Osteoblast (primary cell): ENCODE measurements at places on chromosomes 5 and 9.

DNA sequence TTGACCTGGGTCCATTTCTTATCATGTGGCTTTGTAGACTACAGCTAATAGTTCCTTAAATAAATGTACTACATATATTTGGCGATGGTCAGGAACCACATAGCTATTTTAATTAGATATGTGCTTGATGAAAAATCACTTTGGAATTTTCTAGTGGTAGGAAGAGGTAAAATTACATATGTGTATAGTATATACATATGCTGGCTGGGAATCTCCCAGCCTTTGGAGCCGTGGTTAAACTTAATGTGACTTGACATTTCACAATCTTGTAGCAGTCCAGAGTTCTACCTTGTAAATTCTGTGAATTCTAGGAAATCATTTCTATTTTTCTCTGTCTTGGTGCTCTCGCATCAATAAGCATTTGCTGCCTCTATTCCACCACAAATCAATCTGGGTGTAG, 565.0 kb downstream of the DMRTA1 start:
- no peak for DNase-seq

DNA sequence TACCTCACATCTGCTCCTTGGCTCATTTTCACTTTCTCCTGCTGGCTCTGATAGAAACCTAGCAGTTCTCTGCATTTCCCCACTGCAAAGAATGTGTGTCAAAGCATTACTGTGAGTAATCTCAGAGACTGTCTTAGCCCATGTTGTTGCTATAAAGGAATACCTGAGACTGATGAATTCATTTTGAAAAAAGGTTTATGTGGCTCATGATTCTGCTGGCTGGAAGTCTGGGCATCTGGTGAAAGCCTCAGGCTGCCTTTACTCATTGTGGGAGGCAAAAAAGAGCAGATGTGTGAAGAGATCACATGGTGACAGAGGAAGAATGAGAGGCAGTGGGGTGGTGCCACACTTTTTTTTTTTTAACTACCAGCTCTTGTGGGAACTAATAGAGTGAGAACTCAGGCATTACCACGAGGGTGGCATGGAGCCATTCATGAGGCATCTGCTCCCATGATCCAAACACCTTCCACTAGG, 191.6 kb upstream of the CTNND2 start:
- DNase-seq = no peak

- DNase-seq = peak; percentile 25
Observed at GRCh38 chr5:1810581-1811101, 9.4 kb downstream of the NDUFS6 start.

DNA sequence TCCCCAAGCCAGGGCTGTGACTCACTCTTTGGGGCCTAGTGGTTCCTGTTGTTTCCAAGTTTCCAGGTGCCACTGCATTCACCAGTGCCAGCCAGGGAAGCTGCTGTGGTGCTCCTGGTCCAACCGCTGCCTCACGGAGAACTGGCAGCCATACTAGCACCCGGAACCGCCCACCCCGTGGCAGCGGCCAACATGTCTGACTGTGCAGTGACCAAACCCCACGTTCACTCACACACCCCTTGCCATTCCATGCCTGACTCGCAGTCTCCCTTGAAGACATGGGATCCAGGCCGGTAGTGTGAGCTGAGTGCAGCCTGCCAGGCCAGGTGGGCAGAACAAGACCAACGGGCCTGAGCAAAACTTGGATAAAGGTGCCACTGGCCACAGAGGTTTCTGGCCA, 845.0 kb upstream of the DMAC1 start:
- no peak for DNase-seq

- DNase-seq = no peak
Observed at GRCh38 chr5:162391833-162392232, 324.3 kb downstream of the GABRG2 start.

- DNase-seq = peak; percentile 97
Observed at GRCh38 chr9:130186839-130187522, 14.8 kb downstream of the NCS1 start.

GRCh38 chr5:59893429-59894227, at the start of gene PDE4D:
Gene PDE4D (minus strand): TSS chr5:59893726.
- DNase-seq = peak; percentile 96

DNA sequence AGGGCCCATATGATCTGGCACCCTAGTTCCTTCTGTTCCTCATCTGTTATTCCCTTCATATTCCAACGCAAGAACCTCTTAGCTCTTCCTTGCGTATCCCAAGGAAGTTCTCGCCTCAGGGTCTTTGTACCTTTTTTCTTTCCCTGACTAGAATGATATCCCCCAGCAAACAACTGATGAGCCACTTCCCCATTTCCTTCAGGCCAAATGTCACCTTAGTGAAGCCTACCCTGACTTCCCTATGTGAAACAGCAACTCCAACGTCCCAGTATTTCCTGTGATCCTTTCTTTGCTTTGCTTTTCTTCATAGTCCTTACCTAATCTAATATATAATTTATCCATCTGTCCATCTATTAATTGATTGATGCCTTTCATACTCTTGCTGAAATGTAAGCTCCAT, 47.9 kb downstream of the ERCC8 start:
- DNase-seq = peak; percentile 15

DNA sequence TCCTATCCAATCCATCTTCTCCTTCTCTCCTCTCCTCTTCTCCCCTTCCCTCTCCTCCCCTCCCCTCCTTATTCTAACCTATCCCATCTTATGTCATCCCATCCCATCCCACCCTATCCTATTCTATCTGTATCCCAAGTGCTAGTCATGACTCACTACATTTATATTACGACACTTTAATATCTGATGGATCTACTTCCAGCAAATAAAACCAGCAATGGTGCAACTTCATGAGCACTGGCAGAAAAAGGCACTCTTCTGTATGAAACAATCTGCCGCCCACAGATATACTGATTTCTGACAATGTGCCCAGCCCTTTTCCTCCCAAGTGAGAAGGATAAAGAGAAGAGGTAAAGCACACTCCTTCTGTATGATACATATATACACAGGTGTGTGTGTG, 86.6 kb upstream of the ANKH start:
- peak; percentile 47 for DNase-seq

DNA sequence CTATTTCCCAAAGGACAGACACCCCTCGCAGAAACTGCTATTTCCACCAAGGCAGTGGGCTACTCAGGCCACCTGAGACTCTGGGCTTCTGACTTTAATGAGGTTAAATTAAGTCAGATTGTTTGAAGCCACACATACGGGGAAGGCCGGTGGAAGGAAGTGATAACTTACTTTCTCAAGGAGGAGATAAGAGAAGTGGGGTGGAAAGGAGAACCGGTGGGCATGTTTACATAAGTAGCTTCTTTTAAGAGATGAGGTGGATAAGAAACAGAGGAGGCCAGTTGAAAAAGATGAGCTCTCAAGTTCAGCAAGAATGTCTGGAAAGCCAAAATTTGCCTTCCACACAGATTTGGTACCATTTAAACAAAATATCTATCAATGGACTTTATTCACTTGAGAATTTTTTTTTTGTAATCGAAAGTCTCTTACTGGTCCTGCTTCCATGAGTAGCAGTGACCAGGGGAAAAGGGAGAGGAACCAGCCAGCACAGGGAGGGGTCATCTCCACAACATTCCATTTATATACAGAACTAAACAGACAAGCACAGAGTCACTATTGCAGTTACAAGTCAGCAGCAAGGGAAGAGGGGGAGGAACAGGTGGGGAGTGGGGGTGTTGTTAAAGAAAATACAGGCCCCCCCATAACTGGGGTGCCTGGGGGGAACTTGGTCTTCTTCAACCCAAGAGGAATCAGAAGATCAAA, 20.0 kb downstream of the CCDC125 start:
- DNase-seq = no peak

GRCh38 chr9:121942866-121943382, 150.2 kb downstream of the TTLL11 start:
- no peak for DNase-seq

DNA sequence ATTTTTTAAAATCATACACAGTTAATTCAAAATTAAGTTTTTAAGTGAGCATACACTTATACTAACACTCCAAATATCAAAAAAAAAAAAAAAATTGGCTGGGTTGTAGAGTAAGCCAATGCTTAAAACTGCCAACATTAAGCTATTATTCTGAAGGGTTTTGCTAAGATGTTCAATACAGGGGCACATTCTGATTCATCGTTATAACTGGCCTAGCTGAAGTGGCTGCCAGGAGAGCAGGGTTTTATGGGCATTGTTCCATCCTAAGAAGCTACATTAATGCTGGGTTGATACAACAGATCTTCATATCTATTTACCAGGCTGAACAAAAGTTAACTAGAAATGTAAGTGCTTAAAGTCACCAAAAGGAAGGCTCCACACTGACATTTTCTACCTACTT, 13.4 kb downstream of the ELAVL2 start:
- DNase-seq = no peak

- no peak for DNase-seq
Observed at GRCh38 chr9:120944434-120944843, 17.8 kb upstream of the TRAF1 start.

DNA sequence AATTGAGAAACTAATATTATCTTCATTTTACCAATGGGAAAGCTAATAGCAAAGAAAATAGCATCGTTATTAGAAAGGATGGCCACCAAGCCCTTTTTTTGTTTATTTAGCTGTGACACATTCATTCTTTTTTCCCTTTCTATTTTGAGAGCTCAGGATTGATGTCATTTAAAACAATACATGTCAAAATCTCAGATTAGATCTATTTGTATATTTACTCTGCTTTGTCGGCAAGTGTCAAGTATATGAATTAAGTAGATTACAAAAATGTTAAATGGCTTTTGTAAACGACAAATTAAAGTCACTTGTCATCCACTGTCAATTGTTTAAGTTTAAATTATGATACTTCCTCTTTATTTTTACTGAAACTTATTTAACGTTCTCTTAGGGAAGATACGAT, 118.9 kb downstream of the PAM start:
- no peak for DNase-seq

- no peak for DNase-seq
Observed at GRCh38 chr5:125160787-125161502, 414.5 kb upstream of the ZNF608 start.

DNA sequence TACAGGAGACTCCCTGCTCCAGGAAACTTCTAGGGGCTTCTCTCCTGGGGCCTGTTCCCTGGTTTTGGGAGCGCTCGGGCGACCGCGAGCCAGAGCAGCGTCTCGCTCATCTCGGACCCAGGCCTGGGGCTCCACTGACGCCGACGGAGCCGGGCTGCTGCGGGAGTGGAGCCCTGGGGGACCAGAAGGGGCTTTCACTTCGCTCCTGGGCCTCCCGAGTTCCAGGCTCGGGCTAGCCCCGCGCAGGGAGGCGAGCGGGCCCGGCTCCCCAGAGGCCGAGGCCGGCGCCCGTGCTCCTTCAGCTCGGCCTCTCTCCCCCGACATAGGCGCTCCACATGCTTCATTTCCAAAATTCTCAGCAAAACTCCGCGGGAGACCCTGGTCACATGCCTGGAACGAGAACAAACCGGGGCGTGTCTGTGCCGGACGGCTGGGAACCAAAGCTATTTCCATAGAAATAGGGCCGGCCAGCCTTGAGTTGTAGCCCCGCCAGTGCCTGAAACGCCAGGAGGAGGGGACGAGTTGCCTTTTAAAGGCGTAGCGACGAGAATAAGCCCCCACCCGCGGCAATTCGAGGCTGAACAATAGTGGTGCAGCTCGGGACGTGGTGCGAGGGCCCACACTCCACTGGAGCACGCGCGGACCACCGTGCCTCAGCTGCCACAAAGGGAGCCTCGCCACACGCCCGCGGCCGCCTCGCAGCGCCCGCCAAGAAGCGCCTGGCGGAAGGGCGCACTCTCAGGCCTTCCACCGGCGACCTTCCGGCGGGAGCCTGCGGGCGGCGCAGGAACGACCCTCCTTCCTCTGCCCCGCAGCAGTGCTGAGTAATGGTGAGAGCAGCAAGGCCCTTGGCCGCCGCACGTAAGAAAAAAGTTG, 1.1 kb upstream of the G3BP1 start:
- peak; percentile 91 for DNase-seq

- peak; percentile 62 for DNase-seq
Observed at GRCh38 chr9:715743-716400, 125.6 kb upstream of the DMRT1 start.

- DNase-seq = no peak
Observed at GRCh38 chr5:53335115-53335514, 145.3 kb upstream of the FST start.

DNA sequence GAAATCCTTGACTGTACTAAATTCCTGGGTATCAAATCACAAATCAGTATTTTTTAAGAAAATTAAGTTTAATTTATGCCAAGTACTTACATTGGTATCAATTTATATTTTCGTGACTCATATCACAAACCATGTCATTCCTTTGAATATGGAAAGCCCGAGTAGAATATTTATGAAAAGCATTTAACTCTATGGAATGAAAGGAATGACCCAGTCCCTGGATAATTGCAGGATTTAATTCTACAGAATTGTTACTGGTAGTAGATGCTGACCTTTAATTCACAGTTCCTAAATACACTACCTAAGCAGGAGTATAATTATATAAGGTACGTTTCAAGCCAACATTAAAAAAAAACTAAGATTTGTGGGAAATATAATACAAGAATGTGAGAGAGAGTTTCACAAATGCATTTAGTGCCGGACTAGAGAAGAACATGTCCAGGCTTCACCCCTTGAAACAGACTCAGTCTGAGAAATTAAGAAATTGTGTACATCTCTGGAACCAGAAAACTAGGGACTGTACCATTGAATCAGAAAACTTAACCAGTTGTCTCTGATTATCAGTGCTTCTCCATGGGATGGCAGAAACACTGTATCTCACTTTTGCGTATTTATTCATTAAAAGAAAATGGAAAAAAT, 28.5 kb upstream of the PLPPR1 start:
- DNase-seq = no peak

DNA sequence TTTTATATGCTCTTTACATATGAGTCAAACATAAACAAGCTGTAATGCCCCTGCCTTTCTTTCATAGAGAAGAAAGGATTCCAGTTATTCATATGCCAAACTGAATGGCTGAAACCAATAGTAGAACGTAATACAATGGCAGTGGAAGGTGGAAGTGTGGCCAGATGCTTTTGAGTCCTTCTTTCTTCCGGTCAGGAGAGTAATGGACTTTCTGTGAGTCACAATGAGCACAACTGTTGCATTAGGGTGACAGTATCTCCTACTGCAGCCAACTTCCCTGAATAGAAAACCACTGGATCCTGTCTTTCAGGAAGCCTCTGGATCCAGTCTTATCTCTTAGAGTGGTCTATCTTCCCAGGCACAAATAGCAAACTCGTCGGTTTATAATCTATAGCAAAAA, 855.2 kb downstream of the MAT2B start:
- DNase-seq = no peak
